HAP-1 (cell line): ENCODE measurements at places on chromosomes 7 and 10.

GRCh38 chr10:15084502-15084922, 4.1 kb downstream of the ACBD7 start:
- DNase-seq, result peak; percentile 86

DNA sequence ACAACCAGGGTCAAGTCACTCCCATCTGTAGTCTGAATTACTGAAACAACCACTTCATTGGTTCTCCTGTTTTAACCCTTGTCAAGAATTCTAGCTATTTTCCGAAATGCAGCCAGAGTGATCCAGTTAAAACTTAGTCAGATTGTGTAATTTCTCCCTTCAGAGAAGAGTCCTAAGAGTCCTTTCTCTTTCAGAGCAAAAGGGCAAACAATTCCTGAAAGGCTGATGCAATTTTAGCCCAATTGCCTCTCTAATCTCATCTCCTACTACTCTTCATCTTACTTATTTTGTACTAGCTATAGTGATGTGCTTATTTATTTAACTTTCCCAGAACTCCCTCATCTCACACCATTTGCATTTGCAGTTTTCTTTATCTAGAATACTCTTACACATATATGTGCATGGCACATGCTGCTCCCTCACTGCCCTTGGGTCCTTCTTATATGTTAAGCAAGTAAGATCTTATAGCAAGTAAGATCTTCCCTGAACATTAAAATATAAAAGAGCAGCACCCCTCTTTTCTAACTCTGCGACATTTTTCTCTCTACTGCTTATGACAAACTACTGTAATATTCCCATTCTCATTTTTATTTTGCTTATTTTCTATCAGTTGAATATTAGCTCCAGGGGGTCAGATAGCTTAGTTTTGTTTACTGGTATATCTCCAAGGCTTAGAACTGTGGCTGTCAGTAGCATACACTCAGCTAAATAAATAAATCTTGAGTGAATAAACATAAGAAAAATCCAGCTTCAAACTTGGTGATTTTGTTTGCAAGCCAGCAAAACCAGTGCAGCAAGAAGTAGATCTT, 44.6 kb downstream of the HGF start:
- DNase-seq, result no peak

- peak; percentile 69 for DNase-seq
Observed at GRCh38 chr7:150368096-150368883, at the start of gene REPIN1. Gene REPIN1, plus strand, starts transcription at chr7:150368822. Its CDS starts 890 bp downstream, at chr7:150369712.

- DNase-seq, result no peak
Observed at GRCh38 chr7:124667312-124668153, 98.1 kb downstream of the GPR37 start.

DNA sequence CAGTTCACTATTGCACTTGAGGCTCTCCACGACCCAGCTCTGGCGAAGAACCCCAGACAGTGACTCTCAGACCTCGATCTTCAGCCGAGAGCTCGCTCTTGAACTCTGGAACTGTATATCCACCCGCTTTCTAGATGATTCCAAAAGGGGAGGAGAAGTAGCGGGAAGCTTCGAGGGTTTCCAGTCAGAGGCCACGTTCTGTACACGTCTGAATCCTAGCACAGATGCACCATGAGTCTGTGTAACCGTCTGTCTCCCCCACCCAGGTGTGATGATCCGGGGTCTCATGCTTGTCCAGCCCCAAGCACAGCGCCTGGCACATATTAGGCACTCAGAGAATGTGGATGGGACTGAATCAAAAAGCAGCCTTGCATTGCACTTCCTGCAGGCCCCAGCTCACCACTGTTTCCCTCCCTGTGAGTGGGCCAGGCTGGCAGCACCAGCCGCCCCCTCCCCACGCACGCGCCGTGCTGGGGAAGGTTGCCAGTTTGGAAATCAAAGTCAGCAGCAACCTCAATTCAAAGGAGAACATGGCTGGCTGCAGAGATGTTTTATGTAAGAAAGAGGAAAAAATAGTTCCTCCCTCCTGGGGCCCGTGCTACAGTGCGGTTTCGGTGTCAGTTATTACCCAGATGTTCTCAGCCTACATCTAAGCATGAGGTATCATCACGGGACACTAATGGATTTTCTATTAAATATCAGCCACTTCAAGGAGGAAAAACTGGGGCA, 5.7 kb downstream of the GRID2IP start:
- no peak for DNase-seq

DNA sequence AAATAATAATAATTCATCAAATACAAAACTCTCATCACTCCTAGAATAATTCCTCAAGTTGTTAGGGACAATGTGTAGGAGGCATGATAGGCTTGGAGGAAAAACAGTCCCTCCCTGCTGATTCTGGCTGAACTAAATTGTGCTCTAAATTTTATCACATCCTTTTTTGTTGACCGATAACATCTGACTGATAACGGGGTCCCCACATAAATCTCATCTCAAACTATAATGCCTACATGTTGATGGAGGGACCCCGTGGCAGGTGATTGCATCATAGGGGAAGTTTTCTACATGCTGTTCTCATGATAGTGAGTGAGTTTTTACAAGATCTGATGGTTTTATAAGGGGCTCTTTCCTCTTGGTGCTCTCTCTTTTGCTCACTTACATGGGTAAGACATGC, 1043.5 kb upstream of the SORCS1 start:
- no peak for DNase-seq

- DNase-seq, result no peak
Observed at GRCh38 chr7:30824821-30825720, 53.9 kb downstream of the MINDY4 start.

GRCh38 chr10:77081481-77081891, 556.1 kb downstream of the KCNMA1 start:
- DNase-seq, result peak; percentile 65

- no peak for DNase-seq
Observed at GRCh38 chr7:158186864-158187693, 400.5 kb downstream of the PTPRN2 start.

GRCh38 chr7:21299766-21300165, 128.1 kb upstream of the SP4 start:
- DNase-seq, result no peak

GRCh38 chr7:104112623-104113022, 95.2 kb downstream of the ORC5 start:
- DNase-seq, result no peak

- no peak for DNase-seq
Observed at GRCh38 chr10:118474111-118474510, 121.3 kb downstream of the PRLHR start.

DNA sequence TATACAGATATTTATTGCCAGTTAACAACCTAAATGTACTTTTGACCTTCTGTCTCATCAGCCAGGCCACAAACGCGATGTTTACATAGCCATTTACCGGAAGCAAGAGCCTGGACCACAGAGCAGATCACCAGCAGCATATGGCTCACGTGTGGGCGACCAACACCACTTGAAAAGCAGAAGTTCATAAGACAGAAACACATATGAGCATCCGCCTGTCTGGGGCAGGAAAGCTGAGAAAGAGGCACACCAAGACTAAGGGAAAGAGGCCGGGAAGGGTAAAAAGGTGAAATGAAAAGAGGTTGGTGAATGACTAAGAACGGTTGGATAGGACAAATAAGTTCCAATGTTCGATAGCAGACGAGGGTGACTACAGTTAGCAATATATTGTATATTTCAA, 1.3 kb downstream of the ABCB1 start:
- no peak for DNase-seq

DNA sequence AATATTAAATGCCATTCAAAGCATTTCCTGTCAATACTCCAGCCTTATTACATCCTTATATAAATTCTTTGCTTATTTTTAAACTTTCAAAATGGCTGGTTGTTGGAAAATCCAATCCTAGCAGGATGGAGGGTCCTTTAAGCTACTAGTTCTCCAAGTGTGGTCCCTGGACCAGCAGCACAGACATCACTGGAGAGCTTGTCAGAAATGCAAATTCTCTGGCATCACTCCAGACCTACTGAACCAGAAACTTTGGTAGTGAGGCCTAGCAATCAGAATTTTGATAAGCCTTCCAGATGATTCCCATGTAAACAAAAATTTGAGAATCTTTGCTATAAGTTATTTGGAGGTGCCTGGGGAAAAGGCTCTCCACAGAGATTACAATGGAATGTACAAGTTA, 43.8 kb downstream of the CALCR start:
- DNase-seq, result no peak

GRCh38 chr10:69874449-69874848, 72.7 kb downstream of the COL13A1 start:
- DNase-seq, result no peak

DNA sequence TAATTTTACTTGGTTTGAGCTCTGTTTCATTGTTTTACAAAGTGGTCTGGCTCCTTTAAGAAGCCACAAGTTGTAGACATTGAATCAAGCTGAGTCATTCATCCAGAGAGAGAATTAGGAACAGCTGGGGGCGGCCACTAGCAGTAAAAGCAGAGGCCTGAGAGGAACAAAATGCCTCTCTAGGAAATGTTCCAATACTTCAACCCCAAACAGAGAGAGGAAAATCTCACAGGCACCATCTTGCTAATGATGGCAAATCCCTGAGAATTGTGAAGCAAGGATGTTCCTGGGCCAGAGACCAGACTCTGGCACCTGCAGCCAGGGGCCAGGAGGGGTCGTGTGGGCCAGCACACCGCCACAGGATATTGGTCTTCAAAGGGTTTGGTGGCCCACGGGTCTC, 26.5 kb upstream of the TRIL start:
- DNase-seq, result peak; percentile 41

- peak; percentile 54 for DNase-seq
Observed at GRCh38 chr7:114081606-114082425, 163.0 kb upstream of the PPP1R3A start.

DNA sequence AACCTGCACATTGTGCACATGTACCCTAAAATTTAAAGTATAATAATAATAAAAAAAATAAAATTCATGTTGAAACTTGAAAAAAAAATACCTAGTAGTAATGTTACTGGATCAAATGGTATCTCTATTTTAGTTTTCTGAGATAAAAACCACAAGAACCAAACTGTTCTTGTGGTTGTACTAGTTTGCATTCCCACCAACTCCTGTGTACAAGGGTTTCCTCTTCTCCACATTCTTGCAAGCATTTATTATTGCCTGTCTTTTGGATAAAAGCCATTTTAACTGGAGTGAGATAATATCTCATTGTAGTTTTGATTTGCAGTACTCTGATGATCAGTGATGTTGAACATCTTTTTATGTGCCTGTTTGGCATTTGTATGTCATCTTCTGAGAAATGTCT, 177.7 kb downstream of the KIF20B start:
- no peak for DNase-seq

DNA sequence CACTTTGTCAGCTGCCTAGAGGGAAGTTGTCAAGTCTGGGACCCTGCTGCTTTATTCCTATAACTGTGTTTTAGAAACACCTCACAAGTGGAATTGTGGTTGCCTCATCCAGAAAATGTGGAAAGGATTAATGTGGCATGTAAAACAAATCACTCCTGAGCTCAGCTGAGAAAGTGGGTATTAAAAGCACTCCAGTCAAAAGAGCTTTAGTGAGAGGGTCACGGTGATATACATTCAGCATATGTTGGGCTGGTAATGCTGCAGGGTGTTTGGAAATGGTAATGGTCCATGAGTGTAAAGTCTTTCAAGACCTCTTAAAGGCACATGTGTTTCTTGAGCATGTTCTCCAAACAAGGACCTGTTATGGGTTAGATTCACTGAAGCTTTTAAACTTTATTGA, 318.2 kb upstream of the MEOX2 start:
- no peak for DNase-seq

GRCh38 chr10:65201491-65201890, 1680.3 kb downstream of the REEP3 start:
- DNase-seq, result no peak

GRCh38 chr7:3732395-3733005, 431.4 kb downstream of the SDK1 start:
- no peak for DNase-seq
